ENCODE measurements at places on chromosomes 3 and 15.

DNA sequence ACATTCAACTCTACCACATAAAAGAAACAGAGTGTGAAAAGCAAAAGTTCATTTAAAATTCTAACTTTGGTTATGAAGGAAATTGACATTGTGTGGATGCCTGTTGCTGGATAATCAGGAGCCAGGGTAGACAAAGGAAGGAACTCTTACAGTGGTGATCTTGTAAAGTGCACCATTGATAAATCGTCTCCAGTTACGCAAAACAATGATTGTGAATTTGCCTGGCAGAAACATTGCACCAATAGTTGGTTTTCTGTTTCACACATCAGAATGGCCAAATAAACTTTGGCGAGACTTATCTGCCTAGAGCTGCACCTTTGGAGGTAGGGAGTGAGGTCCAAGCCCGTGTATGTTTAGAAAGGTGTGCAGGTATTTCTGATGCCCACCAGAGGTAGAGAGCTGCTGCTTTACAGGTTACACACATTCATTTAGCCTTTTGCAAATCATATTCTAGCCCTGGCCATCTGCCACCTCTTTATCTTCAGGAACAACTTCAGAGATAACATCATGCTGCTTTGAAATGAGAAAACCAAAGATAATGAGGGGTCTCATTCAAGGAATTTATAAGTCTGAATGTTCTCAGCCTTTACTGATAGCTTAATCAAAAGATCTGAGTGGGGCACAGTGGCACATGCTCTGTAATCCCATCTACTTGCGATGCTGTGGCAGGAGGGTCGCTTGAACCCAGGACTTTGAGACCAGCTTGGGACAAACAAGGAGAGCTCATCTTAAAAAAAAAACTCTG is 47.4 kb upstream of the P3H2 start:
- DNase-seq, result no peak

DNA sequence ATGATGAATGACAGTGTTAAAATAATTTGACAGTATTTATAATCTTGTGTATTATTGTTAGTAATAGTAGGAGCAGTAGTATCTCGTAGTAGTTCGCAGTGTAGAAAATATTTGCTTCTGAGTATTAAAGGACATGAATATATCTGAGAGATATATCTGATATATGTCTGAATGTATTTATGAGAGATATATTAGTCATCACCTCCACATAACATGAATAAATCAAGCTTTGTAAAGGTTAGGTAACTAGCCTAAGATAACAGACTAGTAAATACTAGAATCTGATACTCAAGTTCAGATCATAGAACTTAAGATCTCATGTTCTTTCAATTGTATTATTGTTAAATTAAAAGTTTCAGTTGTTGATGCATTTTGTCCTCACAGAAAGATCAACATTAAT is 130.5 kb downstream of the UBE2E2 start:
- no peak for DNase-seq

DNA sequence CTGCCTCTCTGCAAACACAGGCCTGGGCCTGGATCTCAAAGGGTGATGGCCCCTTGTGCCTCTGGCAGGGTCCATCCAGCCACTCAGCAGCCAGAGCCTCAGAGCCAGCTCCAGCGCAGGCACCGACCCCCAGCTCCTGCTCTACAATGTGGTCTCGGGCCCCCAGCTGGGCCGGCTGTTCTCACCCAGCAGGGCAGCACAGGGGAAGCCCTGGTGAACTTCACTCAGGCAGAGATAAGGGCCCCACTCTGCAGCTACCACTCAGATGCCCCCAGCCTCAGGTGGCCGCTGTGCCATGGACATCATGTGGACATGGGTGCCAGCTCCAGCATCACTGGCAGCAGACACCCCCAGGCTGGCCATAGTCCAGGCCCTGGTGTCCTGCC is 173.1 kb downstream of the TBC1D2B start:
- DNase-seq, result no peak

DNA sequence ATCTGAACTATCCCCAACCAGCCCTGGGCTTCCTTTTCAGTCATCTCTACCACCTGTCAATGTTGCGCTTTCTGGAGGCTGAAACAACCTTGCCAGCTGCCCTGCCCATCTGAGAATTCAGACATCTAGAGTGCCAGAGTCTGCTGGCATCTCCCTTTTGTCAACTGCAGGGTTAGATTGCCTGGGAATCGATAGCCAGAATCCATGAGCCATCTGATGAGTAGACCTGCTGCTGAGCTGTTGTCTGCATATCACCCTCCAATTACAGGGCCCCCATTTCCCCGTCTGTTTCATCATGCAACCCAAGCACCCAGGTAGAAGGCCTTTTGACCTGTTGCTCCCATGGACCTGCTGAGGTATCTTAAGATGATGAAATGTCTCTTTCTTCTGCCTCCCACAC is 280.1 kb downstream of the EPHB1 start:
- DNase-seq, result no peak

GRCh38 chr15:36911322-36911944 is 188.9 kb downstream of the MEIS2 start:
- no peak for DNase-seq

DNA sequence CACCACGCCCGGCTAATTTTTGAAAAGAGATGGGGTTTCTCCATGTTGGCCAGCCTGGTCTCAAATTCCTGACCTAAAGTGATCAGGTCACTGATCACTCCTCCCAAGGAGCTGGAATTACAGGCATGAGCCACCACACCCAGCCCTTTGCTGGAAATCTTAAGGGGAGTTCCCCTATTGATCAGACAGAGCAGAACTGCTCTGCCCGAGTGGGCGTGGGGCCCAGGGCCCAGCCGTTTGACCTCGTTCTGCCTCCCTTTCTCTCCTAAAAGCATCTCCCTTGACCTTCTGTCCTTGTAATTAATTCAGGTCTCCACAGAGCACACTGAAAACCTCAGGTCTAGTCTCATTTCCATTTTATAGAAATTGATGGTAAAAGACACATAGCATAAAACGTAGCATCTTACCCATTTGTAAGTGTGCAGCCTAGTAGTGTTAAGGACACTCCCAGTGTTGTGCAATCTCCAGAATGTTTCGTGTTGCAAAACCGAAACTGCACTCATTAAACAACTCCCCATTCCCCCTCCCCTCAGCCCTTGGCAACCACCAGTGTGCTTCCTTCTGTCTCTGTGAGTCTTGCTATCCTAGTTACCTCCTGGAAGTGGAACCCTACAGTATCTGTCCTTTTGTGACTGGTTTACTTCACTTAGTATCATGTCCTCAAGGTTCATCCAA is 89.3 kb downstream of the SLCO3A1 start:
- peak; percentile 79 for DNase-seq

DNA sequence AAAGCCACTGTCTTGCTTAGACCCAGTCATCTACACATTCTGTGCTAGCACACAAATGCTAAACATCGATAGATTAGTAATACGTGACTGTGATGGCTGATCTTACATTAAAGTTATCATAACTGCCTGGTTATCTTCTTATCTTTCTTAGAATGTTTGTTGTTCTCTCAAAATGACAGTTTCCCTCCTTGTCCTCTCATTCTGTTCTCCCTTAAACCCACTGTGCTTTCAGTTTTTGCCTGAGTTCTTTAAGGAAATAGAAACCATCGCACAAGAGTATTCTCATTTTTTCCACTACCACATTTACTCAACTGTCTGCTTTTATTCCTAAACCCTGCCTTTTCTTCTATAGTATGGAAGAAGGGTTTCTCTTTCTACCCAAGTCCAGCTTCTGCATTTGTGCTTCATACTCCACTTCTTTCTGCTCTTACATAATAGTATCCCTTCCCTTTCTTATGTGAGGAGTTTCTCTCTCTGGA is 17.1 kb downstream of the STX19 start:
- DNase-seq, result no peak

GRCh38 chr3:38111696-38112377 is 25.1 kb downstream of the ACAA1 start:
- DNase-seq, result no peak

GRCh38 chr15:69422336-69422895 is 8.3 kb downstream of the KIF23 start:
- no peak for DNase-seq

DNA sequence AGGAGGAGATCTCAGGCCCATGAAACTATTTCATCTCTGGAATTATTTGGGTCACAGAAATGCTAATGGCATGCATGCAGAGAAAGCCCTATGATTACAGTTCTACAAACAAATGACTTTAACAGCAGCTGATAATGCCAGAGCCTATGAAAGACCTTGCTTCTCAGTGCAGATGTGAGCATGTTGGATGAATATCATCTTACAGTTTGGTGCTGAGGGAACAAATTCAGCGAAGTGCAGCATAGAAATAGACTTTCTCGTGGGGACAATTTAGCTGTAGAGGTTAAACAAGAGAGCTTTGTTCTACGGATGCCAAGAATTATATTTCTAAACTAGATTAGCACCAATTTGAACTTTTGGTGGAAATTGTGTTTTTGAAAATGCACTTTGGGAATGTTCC is 27.7 kb downstream of the PTX3 start:
- no peak for DNase-seq

DNA sequence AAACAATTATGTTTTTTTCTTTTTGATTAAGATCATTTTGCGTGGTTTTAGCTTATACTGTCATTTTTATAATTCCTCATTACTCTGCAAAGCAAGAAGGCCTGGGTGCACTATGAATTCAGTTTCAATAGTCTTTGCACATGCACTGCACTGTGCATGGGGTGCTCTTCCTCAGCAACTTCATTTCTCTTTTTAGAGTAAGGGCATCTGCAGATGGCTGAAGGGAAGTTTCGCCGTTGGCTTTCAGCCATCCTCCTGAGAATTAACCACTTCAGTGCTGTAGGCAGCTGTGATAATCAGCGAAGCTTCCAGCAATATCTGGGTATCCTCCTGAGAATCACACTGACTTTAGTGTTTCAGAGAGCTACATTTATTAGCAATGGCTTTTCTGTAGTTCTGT is 284.8 kb downstream of the GBE1 start:
- no peak for DNase-seq

DNA sequence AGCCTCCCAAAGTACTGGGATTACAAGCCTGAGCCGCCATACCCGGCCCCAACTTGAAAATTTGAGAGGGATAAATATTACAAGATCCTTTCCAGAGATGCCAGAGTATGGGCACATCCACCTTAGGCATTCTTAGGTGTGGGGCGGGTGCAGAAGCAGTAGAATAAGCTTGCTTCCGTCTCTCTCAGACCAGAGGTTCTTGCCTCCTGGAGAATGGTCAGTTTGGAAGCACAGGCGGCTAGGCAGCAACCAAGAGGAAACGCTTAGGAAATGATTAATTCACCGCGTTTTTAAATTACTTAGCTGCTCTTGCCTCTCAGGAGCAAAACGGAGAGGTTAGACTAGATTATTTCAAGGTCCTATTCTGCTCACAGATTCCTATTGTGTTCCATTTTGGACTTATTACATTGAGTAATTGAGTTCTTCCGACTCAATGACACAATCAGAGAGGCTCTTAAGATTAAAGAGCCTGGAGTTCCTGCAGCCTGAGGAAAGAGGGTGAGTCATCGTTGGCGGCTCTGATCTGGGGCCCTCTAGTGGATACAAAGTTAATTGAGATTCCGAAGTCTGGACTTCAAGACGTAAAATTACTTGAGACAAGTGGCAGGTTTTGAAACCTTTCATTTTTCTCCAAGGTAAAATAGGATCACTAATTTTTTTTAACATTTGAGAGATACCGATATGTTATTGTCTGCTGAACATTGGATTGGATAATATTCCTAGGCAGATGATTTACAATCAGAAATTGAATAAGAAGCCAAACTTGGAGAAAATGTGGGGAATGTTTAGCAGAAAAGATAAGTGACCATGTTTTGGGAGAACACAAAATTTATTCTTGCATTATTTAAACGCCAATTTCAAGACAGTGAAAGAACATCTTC is 5.8 kb upstream of the TOPAZ1 start:
- DNase-seq, result peak; percentile 55

DNA sequence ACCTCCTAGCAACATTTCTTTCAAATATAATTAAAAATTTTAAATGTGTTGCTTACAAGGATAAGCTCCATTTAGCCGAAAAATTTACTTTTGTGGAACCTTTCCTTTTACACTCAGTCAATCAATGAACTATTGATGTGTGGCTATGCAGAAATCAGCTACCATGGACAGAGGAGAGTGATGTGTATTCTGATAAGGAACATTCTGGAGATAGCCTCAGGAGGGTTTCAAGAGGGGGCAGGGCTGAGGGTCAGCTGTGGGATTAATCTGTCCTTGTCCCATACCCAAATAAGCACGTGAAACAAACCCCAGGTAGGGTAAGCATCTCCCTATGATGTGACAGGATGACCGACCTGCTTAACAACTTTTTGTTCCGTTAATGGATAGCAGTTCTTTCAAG is 192.6 kb upstream of the PROK2 start:
- DNase-seq, result no peak

DNA sequence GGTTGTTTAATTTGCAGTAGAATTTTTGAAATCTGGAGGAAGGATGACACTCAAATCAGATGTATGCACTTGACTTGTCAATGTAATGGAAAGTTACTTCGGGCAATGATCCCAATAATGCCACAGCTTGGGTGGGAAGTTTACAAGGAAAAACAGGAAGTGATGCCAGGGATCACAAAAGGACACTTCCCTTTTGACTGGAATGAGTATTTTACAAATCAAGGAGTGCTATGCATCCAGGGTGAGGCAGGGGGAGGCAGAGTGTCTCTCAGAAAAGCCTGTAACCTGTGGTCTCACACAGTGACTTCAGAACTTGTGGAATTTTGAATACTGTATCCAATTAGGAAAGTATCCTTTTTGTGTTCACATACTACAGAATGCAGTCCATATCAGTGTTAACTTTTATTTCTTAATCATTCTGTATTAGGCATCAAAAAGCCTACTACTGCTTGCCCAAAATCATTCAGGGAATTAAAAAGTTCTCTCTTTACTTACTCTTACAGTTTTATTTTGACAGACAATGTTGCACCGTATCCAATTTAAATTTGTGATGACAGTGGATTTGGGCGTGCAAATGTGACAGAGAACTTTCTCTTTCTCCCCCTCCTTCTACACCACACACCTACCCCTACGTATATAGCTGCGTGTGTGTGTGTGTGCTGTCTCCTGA is 445.1 kb downstream of the MECOM start:
- no peak for DNase-seq

GRCh38 chr3:95750097-95750496 is 1064.3 kb upstream of the EPHA6 start:
- DNase-seq, result no peak

GRCh38 chr3:133905376-133905775 is 9.7 kb upstream of the RAB6B start:
- DNase-seq, result no peak

- DNase-seq, result no peak
Observed at GRCh38 chr15:88012233-88012632, 244.3 kb downstream of the NTRK3 start.

- no peak for DNase-seq
Observed at GRCh38 chr3:142944342-142944741, 19.1 kb downstream of the PAQR9 start.
